Skeletal muscle cell (primary cell): ENCODE measurements at places on chromosomes 6 and 20.
A peak's percentile ranks its signal among the peaks of the same experiment; 100 is the strongest.

DNA sequence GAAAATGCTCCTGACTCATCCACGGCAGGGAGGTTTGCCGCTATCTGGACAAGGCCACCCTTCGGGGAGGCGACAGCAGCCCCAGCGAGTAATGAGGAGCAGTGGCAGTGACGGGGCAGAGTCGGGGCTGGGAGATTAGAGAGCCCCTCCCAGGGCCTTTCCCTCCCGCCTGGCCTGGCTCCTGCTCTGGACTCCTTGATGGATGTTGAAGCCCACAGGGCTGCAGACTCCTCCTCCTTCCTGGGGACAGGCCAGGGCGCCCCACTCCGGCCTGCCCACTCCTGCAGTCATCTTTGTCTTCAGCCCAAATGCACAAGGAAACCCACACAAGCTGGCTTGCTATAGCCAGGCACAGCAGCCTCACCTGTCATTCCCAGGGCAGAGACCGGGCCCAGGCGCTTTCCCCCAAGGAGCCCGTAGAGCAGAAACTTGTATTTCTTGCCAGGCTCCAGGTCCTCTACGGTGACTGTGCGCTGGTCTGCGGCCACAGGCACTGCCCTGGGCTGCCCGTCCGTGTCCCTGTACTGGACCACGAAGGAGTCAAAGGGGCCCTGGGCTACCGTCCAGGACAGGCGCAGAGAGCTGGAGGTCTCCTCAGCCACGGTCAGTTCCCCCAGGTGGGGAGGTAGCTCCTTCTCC is 7.7 kb downstream of the CYP21A2 start:
- no peak for DNase-seq

DNA sequence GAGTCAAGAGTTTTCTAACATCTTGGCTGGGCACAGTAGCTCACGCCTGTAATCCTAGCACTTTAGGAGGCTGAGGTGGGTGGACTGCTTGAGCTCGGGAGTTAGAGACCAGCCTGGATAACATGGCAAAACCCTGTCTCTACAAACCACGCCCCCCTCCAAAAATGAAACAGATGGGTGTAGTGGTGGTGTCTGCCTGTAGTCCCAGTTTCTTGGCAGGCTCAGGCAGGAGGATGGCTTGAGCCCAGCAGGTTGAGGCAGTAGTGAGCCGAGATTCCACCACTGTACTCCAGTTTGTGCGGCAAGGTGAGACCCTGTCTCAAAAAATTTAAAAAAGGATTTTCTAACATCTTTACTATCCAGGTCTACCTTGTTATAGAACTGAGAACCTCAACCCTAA is 22.0 kb downstream of the FAM8A1 start:
- no peak for DNase-seq

- no peak for DNase-seq
These were observed 102.8 kb downstream of the MOXD1 start for GRCh38 chr6:132298344-132298949.

DNA sequence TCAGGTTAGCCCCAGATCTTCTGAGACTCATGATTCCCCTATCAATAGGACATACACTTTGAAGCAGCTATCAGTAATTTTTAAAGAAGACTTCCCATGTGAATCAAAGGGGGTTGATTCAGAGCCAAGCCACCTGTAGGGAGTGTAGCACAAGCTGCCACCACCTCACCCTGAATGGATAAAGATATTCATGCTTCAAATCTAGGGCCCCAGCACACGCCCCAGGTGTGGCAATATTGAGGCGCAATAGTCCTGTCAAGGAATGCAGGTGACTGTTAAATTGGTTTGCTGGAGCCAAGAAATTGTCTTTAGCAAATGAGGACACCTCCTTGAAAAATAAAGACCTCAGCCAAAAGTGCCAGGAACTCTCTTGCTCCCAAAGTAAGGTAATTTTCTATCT is 404.4 kb downstream of the MAFB start:
- no peak for DNase-seq

DNA sequence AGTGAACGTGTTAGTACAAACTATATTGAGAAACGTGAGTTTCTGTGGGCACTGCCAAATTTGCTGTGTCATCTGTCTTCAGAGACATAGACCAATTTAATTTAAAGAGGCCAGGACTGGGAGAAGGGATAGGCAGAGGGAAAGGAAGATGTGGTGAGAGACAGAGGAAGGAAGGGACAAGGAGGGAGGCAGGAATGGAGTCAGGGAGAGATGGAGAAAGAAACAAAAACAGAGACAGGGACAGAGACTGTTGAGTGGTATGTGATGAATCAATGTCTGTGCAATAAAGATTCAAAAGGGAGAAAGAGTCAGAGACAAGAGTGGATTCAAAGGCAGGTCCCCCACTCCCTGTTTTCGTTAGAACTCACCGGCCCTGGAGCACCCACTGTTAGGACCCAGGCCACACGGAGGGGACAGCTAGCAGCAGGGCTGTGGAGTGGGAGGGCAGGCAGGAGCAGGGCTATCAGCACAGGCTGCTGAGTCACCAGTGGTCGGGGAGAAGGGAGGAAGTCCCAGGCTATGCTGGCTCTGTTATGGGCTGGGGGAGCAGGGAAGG is 51.6 kb upstream of the CHD6 start:
- DNase-seq = no peak

DNA sequence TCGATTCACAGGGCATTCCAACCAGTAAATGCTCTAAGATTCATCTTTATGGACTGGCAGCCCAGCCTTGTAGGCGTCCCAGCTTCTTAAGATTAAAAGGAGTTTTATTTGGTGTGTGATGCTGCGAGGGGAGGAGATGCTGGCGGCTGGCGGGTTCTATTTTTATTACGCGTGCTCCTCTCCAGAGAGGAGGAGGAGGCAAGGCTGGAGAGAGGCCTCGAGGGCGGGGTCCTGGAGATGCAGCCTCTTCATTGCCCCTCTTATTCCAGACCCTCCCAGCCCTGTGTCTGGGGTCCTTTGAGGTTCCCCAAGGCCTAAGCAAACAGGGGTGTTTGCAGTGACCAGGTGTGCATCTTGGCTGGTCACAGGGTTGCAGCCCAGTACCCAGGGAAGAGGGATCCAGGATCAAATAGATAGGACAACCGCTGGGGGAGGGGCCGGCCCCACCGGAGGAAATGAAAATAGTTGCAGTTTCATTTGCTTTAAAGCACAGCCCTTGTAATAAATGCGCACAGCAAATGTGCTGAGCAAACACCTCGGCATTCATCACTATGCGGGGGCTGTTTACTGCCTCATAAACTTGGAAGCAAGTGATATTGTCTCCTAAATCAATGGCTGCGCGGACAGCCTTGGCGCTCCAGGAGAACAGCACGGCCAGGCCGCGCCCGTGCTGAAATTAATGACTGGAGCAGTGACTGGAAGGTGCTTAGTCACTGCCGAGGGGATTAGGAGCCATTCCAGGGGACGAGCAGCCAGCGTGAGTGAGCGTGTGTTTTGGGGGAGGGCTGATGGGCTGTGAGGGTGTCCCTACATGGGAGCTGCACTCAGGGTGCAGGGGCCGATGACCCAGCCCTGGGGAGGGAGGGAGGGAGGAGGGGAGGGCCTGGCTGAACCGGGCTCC is 83.0 kb downstream of the TMEM242 start:
- DNase-seq = peak; percentile 72

DNA sequence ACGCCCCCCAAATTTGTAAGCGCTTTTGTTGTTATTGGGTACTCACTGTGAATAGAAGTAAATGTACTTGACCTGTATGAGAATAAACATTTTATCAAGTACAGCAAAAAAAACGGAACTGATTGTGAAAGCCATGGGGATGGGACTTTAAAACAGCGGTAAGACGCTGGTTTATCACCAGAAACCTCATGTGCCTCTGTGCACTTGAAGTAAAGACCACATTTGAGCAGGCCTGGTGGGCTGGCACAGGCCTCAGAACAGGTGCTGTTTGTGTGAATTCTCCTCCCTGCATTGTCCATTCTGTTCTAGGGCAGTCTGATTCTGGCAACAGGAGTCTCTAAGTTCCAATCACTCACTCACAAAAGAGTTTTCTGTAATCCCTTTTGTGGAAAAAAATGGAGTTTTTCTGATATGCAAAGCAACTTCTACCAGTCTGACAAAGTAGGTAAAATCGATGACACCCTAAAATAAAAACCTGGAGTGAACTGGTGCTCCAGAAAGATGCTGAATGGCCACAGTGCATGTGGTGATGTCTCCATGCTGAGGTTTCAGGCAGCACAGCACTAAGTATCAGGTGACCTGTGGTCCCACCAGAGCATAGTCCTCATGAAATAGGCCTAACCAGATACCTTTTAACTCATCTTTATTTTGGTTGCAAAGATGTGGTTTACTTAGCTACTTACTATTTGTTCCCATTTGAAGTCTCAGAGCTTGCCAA is 53.9 kb downstream of the STX7 start:
- no peak for DNase-seq

DNA sequence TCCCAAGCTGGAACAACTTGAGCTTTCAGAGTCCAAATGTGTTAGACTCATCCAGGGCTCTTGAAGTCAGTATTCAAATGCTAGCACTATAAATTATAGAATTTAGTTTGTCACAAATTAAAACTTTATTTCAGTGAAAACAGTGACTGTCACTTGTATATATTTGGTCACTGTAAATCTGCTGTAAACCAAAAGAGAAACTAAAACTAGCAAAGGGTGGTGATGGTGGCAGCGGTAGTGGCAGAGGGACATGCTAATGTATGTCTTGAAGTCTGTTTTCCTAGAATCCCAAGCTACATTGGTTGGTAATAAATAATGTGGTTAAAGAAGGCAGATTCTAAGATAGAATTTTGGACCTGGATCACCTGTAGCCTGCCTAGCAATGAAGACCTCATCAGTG is 140.4 kb upstream of the CENPW start:
- no peak for DNase-seq

- DNase-seq = no peak
These were observed 622.9 kb upstream of the ID4 start for GRCh38 chr6:19214231-19214630.

- no peak for DNase-seq
These were observed 15.2 kb upstream of the ATXN1 start for GRCh38 chr6:16776394-16777017.

GRCh38 chr20:6866741-6867140 is 99.3 kb downstream of the BMP2 start:
- DNase-seq = no peak

GRCh38 chr6:83086751-83087150 is 19.3 kb downstream of the DOP1A start:
- DNase-seq = no peak

DNA sequence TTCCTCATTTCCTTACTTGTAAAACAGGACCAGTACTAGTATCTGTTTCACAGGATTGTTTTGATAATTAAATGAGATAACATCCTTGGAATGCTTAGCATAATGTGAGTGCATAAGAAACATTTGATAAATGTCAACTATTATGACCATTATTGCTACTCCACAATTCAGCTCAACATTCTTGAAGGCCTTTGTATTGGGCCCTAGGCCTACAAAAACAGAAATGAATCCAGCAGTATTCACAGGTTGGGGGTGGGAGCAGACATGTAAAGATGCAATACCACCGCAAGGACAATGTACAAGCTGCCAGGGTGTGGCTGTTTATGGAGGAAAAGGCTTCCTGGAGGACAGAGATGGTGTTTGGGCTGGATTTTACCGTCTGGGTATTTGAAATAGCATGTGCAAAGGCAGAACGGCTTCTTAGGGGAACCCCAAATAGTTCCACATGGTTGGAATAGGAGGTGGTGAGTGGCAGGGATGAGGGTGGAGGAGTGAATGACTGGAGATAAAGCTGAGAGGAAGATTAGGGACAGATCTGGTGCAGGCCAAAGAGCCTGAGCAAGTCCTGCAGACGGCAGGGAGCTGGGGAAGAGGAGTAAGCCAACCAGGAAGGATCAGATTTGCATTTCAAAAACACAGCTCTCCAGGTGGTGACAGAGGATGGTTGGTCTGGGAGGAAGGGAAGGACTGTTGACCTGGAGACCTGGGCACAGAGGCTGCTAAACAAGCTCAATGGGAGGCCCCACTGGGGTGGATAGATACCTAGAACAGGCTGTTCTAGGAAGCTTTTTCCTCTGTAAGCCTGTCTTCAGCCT is 57.0 kb upstream of the EPB41L1 start:
- DNase-seq = no peak

DNA sequence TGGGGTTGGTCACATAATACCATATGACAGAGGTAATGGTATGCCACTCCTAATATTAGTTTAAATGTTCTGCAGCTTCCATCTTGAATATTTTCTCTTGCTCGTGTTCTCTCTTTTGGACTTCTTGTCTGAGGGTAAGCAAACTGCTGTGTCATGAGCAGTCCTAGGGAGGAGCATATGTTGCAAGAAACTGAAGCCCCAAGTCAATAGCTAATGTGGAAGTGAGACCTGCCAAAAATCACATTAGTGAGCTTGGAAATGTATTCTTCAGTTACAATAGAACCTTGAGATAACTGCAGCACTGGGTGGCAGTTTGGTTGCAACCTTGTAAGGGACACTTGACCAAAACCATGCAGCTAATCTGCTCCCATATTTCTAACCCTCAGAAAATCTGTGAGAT is 178.2 kb upstream of the IMPG1 start:
- no peak for DNase-seq

- no peak for DNase-seq
These were observed 36.8 kb downstream of the MTHFD1L start for GRCh38 chr6:150902142-150902776.

GRCh38 chr20:58048096-58048702 is 180.3 kb downstream of the ANKRD60 start:
- DNase-seq = peak; percentile 4

DNA sequence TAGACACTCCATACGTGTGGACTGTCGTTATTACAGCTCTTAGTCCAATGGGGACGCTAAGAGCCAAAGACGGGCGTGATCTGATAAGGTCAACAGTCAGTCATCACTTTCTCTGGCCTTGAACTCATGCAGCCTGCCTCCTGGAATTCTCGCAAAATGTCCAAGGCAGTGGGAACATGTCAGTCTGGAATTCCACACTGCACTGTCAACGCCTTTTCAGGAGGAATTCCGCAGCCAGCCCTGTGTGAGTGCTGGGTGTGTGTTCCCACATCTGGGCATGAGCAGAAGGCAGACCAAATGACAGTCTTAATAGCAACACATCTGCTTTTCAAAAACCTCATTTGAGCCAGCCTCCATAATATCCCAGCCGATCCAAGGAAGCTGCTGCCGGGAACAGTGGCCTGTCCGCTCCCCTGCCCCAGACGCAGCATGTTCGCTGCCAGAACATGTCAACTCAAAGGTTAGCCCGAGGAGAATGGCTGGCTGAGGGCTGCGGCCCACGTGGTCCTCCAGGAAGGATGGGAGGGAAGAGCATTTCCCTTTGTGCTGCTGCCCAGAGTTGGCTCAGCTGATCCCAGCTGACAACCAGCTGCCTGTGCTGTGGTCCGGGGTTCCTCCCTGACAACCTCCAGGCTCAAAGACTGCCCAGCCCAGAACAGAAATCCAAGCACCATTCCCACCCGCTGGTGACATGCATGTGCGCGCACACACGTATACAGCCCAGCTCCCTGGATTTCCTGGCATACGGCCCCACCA is 103.1 kb downstream of the SULF2 start:
- DNase-seq = no peak

- no peak for DNase-seq
These were observed 21.1 kb upstream of the AIG1 start for GRCh38 chr6:143039548-143039947.

- DNase-seq = peak; percentile 67
These were observed 60.9 kb downstream of the RPRD1B start for GRCh38 chr20:38094373-38094891.

GRCh38 chr6:34375833-34376232 is 16.6 kb downstream of the NUDT3 start:
- no peak for DNase-seq

GRCh38 chr6:158010591-158011477 is 29.2 kb downstream of the SYNJ2 start:
- DNase-seq = no peak
